NCI-H524 treated with DMSO at 0.1 percent for 48 hours (cell line): ENCODE measurements at places on chromosomes 12 and 14.

DNA sequence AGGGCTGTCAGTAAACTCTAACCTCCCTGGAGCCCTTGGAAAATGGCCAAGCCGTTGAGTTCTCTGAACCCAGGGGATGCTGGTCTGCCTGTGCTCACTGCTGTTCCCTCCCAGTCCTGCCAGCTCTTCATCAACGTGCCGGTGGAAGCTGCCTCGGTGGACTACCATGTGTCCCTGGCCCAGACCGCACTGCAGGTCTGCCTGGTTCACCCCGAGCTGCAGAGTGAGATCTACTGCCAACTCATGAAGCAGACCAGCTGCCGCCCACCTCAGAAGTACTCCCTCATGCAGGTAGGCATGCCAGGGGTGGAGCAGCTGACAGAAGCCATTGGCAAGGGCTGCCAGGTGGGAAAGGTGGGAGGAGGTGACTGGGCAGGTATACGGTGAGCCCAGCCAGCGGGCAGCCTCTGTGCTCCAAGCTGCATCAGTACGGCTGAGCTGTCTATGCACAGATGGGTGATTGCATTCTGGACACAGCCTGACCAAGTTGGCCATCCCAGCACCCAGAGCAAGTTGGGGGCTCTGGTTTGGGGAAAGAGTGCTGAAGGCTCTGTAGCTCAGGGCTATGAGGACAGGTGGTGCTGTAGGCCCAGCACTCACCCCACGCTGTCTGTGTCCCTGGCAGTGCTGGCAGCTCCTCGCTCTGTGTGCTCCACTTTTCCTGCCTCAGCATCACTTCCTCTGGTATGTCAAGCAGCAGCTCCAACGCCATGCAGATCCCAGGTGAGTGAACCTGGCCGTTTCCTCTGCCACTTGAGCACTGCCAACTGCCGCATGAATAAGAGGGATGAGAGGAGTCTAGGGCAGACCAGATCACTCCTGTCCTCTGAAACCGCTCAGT is 21.9 kb downstream of the PIGH start:
- DNase-seq = no peak

- no peak for DNase-seq
These were observed 27.8 kb downstream of the SCARB1 start for GRCh38 chr12:124835656-124836410.

DNA sequence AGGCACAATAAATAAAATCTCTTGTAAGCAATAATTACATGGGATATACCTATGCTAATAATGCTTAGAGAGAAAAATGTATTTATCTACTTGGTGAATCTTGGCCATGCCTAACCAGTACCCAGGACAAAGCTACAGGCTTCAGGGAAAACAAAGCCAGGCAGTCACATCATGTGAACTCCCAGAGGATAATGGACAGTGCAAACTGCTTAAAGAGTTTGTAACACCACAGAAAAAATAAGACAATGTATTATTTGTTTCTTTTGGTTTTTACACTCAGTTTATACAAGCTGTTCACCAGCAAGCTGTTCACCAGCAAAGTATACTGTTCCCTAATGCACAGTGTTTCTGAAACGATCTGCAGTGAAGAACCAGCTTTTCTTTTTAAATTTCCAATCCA is 38.0 kb downstream of the DICER1 start:
- DNase-seq = no peak

DNA sequence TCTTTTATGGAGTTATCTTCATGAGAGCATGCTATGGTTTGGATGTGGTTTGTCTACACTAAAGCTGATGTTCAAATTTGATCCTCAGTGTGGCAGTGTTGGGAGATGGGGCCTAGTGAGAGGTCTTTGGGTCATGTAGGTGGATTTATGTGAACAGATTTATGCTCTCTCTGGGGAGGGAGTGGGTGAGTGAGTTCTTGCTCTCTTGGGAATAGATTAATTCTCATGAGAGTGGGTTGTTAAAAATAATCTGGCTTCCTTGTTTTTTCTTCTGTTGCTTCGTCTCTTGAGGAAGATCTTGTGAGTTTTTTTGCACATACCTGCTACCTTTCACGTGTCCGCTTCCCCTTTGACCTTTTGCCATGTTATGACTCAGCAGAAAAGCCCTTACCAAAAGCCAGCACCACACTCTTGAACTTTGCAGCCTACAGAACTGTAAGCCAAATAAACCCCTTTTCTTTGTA is 20.5 kb downstream of the DERA start:
- DNase-seq = peak; percentile 74

GRCh38 chr12:30345744-30346471 is 349.8 kb downstream of the IPO8 start:
- DNase-seq = no peak

GRCh38 chr12:2735432-2735831 is 59.3 kb upstream of the FKBP4 start:
- DNase-seq = no peak

DNA sequence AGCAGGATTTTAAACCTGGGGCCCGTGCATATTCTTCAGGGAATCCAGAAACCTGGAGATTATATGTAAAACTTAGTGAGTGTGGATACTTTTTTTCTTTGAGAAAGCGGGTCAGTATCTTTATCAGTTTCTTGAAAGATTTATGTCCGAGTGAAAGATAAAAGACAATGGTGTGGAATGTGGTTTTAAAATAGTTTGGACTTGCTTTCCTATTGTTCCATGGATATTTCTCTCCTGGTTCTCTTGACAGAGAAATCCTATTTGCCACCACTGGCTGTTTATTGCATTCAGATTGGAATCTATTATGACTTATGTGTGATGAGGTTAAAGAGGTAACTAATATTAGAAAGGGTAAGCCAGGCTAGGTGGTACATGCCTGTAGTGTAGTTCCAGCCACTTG is 27.4 kb downstream of the KTN1 start:
- DNase-seq = no peak

DNA sequence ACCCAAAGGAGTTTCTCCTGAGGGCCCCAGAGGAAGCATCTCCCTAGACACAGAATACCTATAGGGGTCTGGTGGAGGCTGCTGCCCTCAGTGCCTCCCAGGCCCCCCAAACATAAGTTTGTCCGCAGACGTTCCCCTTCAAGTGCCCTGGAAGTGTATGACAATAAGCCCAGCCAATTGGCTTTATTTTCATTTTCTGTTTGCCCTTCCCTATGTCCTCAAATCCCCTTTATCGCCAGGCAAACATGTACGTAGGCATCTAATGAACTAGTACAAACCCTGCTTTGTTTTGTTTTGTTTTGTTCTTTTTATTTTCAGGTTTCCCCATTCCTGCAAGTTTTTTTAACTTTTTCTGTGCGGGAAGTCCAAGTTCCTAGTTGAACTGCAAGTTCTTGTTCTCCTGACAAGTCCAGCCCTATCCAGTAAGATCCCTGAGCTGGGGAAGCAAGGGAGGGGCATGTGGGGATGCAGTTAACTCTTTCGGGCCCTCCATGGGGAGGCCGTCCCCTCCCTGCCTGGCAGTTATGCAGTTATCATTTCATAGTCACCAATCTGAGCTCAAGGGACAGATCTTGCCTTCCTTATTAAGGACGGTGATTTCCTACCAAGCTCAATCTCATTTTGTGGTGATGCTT is 141.9 kb downstream of the KCNA5 start:
- no peak for DNase-seq

- no peak for DNase-seq
These were observed 121.0 kb upstream of the EVL start for GRCh38 chr14:99944241-99944651.

DNA sequence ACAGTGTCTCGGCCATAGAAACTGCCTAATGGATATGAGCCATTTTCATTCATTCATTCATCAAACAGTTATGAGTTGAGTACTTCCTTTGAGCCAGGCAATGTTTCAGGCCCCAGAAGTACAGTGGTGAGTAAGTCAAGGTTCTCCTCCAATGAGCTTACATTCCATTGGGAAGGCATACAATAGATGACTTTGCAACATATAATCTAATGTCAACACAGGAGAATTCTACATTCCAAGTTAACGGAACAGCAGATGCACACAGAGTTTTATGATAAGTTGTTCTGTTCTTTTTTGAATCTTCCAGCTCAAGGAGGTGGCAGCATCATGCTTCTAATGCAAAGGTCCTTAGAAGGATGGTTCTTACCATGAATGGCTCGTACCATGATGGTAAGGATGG is 3.2 kb upstream of the RFC5 start:
- no peak for DNase-seq

- DNase-seq = no peak
These were observed 202.3 kb downstream of the NUAK1 start for GRCh38 chr12:105936496-105936895.

DNA sequence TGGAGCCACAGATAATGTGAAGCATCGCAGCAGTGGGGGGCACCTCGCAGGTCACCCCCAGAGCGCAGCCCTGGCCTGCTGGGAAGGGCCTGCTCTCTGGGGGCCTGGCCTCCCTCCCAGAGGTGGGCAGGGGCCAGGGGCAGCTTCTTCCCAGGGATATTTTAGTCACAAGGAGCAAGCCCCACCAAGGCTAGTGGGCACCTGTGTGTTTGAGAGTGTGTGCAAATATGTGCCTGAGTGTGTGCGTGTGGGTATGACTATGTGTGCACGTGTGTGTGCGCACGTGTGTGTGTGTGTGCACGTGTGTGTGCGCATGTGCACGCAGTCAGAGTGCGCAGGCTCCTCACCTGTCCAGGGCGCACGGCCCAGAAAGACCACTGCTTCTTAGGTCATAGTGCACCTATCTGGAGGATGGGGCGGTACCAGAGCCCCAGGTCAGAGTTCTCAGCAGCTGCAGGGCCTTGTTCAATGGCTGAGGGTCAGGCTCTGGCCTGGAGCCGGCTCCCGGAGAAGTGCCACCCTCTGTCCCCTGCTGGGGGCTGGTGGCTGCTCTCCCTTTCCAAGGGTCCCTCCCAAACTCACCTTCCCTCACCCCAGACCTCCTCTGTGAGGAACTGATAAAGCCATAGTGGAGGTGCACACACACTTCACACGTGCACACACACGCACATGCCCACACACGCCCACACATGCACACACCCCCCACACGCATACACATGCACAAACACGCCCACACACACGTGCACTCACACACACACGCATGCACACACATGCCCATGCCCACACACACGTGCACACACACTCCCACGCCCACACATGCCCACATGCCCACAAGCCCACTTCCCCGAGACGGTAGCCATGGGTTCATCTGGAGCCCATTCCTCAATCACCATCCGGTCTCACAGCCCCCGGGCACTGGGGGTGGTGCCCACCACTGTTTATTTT is 128.5 kb downstream of the KIF26A start:
- no peak for DNase-seq
